ENCODE measurements at places on chromosomes 5 and 9.

DNA sequence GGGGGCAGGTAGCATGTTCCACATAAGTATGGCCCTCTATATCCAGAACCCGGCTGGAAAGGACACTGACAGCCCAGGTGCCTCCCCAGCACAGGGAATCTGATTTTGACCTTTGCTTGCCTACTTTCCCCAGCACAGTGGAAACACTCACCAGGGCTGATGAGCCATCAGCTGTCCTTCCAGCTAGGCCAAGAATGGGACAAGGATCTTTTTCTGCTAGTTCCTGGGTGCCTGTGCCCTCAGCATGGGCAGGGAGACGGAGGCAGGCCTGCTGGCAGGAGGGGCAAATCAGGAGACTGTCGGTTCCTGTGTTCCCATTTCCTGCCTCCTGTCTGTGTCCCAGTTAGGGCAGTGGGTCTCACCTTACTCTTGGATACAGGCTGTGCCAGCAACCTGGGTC is 1.1 kb downstream of the CYFIP2 start:
- DNase-seq: no peak

DNA sequence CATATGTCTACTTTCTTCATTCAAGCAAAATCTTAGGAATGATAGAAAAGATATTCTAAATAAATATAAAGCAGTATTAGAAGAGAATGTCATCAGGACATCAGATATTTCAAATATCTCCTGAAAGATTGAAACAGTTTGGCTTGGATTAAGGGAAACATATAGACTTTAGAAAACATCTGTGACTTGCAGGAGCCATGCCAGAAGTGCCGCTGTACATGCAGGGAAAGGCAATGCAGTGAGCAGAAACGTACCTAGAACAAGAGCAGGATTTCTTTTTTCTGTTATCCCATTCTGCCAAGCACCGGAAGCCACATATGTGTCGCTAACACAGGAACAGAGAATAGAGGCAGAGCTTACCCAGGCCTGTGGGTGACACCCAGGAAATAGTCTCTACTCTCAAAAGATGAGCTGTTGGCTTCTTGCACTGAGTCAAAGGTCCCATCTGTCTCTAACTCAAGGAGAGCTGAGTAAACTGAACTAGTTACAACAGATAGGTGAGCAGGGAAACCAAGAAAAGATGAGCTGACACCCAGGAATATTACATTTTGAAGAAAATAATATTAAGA is 5.8 kb downstream of the ADAMTS19 start:
- no peak for DNase-seq

- peak; percentile 71 for DNase-seq
Measured at GRCh38 chr5:16152601-16153568, 26.7 kb downstream of the MARCHF11 start.

DNA sequence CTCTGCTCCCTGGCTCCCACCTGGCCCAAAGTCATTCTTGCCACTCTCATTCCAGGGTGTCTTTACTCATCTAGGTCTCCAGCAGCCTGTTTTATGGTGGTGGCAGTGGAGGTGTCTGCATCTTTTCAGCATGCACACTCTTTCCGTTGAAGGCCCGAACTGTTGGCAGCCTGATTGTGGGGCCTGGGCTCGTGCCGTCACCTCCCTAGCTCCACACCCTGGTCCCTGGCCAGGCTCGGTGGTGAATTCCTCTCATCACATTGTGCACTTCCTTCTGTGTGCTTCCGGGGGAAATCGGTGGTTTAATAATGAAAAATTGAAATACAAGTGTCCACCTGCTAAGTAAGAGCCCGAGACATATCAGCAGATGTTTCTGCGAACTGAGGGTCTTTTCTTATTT is 214.3 kb downstream of the TRIO start:
- DNase-seq: no peak

GRCh38 chr9:1219284-1219683 is 169.1 kb downstream of the DMRT2 start:
- DNase-seq: no peak

GRCh38 chr5:169801781-169802180 is 164.7 kb downstream of the DOCK2 start:
- no peak for DNase-seq

- DNase-seq: no peak
Measured at GRCh38 chr5:68325065-68325580, 109.6 kb downstream of the PIK3R1 start.

DNA sequence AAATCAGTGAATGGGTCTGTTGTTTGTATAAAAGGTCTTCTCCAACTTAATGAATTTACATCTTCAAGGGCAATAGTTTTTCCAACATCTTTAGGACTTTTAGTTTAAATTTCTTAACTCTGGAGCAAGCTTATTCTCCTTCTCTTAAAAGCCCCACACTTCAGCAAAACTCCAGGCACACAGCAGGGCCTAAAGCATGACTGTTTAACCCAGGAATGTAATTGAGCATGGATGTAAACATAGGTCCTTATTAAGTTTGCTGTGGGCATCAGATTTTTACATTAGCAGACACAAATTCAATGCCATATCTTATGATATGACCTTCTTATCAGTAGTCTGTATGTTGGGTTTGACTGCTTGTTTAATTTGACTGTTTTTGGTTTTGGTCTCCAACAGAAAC is 78.9 kb downstream of the ABCA1 start:
- DNase-seq: no peak

- DNase-seq: no peak
Measured at GRCh38 chr9:105024529-105024928, 96.6 kb upstream of the ABCA1 start.

DNA sequence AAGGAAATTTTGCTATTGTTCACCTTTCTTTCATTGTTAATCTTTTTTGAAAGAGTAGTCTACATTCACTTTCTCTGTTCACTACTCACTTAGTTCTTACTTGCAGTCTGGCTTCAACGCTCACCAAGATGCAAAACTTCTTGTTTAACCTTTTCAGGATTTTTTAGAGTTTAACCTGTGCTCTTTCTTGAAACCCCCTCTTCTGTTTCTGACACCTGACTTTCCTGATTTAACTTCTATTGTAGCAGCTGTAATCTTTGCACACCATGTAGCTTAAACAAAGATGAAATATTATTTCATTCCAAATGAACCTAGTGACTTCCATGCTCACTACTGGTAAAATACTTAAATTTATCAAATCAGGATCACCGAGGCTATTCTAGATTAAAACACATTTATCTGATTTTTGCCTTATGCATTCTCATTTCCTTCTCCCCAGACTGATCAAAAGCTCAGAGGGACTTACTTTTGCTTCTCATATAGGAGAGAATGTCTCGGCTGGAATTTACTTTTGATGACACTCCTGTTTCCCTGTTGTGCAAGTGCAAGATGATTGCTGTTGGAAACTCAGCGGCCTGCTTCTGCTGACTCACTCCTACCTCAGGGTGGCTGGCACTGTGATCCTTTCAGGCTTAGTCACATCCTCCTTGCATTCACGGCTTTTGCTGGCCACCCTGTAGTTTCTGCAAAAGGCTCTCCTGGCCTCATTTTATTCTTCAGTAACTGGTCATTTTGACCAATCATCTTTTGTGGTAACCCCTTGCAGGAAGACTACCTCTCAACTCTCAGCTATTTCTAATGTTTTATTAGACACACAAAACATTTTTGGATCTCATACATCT is 109.3 kb upstream of the IFNE start:
- DNase-seq: no peak
